ENCODE measurements at places on chromosomes 16 and 17. TPM values are rescaled to one million over a fixed set of nuclear protein-coding genes. Genes with fewer than 3 reads are reported as not detected.

Gene CDH13
- total RNA-seq, result 23.0 TPM

Gene NPTX1
- total RNA-seq, result 0.48 TPM

Gene GP1BA
- total RNA-seq, result not detected

Gene TBC1D3H
- total RNA-seq, result not detected

Gene WNK4
- 22.8 TPM for total RNA-seq

Gene PKMYT1
- total RNA-seq, result 3.9 TPM

Gene CRHR1
- 0.38 TPM for total RNA-seq

Gene KRTAP3-2
- total RNA-seq, result not detected

Gene OR4D1
- not detected for total RNA-seq

Gene GCGR
- not detected for total RNA-seq

Gene IRX3
- total RNA-seq, result 0.75 TPM

Gene TPPP3
- 0.75 TPM for total RNA-seq

Gene RSKR
- 10.4 TPM for total RNA-seq
